Iris pigment epithelial cell (primary cell): ENCODE measurements at places on chromosomes 1 and 21.

DNA sequence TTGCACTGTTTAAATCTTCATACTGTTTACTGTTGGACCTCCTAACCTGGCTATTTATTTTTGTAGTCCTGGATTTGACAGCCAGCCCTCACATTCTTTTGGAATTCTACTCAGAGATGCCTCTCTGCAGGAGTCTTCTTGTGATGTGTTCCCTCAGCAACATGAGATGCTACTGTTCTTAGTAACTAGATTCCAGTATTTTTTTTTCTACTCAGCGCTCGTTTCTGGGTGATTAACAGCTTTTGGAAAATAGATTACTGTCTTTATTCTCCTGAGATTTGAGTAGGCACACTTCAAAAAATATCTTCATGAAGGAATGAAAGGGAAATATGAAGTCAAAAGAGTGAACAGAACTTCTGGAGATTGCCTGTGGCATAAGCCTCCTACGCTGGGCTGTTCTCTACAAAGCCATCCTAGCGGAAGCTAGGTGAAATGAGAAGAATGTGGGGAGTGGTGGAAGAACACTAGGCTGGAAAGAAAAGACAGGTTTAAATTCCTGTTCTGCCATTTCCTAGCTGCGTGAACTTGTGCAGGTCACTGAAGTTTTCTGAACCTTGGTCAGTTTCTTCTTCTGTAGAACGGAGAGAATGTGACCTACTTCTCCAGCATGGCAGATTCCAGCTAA, 75.9 kb downstream of the LRRC8C start:
- DNase-seq = peak; percentile 45

- DNase-seq = peak; percentile 3
These were observed 696 bp downstream of the EBNA1BP2 start for GRCh38 chr1:43171312-43171875.

DNA sequence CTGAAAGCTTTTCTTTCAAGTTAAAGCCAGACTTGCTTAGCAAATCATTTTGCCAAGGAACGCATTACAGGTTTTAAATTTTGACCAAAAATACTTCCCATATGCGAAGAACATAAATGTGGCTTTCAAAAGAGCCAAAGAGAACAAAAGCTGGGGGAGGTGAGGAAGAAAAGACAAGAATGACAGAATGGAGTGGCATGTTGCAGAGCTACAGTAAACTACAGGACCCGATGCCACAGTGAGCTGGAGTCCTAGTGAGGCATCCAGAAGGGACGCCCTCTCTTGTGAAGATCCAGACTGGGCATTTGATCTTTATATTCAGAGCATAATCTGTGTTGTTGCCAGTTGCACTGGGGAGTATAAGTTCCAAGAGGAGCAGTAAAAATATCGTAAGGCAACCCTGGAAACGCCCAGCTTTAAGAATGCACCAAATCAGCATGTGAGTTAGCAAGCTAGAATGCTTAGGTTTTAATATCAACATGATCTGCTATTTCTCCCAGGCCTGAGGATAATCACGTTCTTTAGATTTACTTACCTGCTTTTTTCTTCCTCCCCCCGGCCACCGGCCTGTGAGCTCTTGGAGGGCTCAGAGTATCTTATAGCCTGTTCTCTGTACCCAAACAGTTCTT, 48.4 kb upstream of the HOOK1 start:
- peak; percentile 15 for DNase-seq

GRCh38 chr1:7255303-7256058, 470.2 kb downstream of the CAMTA1 start:
- peak; percentile 89 for DNase-seq

DNA sequence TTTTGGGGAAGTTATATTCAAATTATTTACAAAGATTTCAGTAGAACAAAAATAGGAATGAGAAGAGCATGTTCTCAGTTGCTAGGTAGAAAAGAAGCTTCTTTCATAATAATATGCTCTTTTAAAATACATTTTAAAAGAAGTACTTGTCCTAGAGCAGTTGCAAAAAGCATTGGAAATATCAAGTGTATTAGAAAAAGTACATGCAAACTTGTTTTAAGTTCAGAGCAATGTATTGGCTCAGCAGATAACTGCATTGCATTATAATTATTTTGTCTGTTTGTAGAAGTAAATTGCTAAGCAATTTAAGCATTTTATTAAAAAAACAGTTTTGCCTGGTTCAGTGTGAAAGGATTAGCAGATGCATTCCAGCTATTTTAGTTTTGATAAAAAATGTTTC, 806.4 kb downstream of the USP25 start:
- no peak for DNase-seq

DNA sequence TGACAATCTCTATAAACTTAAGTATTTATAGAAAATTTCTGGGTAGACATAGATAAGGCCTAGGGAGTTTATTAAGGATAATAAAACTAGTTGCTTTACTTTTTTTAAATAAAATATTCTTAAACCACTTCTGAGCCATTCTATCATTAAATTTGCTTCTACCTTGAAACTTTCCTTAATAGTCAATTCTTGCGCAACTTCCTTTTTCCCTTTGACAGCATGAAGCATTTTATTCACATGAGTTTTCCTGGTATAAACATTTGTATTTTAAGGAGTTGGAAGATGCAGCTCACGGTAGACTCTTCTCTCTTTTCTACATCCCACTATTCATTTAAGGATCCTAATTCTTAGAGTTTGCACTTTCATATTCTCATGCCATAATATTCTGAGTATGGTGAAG, 75.8 kb upstream of the DPH5 start:
- peak; percentile 63 for DNase-seq

GRCh38 chr1:34754964-34755637, at the start of gene GJB5:
GJB5 (plus strand) TSS chr1:34755047; CDS start chr1:34757331, 2,284 bp downstream.
- no peak for DNase-seq

- no peak for DNase-seq
These were observed 279.1 kb downstream of the PCP4 start for GRCh38 chr21:40146216-40146837.

DNA sequence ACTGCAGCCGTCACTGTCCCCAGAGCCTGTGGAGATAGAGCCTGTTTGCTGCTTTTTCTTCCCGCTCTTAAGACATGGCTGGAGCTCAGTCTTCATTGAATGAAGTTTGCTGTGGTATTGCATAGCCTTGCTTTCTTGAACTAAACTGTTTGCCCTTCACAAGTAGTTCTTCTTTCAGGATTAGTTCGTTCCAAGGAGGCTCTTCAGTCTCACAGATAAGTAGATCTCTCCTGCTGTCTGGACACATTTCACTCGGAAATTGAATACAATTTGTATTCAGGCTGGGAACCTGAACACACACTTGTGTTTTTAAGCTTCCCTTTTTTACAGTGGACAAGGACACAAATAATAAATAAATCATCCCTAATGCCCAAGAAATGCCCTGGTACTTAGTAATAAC, 34.7 kb downstream of the IFNAR1 start:
- DNase-seq = no peak

DNA sequence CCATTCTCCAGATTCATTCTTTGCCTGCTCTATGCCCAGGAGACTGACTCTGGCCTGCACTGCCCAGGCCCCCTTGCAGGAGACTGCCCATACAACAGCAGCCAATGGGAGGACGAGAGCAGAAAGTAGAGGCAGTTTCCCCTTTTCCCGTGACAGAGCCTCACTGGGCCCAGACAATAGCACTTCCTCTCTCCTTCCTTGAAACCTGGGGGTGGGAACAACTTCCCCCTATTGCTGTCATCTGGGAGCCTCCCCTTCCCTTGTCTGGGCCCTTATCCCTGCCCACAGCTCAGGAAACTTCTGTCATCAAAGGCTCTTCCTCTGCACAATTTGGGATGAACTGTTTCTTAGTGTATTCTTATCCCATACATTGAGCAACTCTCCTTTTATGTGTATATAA, 60.8 kb upstream of the KCNJ15 start:
- DNase-seq = no peak

- DNase-seq = peak; percentile 96
These were observed 37.2 kb downstream of the ALG14 start for GRCh38 chr1:95035536-95035935.

DNA sequence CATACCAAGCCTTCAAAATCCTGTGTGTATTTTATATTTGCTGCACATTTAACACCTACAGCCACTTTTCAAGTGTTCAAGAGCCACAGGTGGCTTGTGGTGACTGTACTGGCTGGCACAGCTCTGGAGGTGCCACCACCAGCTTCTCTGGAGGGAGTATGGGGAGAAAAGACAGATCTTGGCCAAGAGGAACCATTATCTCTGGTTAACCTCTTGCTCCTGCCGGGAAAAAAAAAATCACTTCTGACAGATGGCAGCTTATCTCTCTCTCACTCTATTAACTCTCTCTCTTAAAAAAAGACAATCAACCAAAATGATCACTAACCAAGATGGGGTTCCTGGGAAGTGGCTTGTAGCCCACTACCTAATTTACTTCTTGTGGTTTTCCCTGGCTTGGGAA, 1.2 kb upstream of the RIIAD1 start:
- DNase-seq = no peak

DNA sequence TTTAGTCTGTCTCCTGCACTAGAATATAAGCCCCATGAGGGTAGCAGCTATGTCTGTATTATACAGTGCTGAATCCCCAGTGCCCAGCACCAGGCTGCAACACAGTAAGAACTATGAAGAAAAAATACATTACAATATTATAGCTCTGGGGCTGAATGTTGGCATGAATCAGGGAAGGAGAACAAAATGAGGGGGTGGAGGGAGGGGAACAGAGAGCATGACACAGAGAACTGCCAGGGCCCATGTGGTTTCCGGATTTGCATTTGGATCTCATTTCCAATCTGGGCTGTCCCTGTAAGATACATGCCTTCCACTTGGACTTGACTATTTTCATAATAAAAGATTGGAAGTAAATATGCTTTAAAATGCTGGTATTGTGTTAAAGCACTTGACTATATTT, 35.8 kb downstream of the C1orf198 start:
- no peak for DNase-seq

DNA sequence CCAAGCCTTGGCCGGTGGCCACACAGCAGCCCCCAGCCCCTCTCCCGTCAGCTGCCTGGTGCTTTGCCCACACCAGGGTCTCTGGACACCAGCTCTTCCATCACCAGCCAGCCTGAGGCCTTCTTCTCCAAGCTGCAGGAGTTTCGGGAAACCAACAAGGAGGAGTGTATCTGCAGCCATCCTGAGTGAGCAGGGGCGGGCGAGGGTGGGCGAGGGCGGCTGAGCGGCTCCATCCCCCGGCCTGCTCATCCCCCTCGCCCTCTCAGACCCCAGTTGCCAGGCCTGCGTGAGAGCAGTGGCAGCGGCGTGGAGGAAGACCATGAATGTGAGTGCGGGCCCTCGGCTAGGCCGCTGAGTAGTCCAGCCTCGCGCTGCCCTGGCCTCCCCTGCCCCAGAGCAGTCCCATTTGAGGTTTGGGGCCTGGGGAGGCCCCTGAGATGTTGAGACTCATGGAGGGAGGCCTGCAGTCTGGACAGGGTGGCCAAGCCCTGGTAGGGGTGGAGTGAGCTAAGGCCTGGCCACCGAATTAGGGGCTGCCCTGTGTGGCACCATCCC, 9.7 kb downstream of the MIIP start:
- no peak for DNase-seq

- no peak for DNase-seq
These were observed 99.6 kb downstream of the DMRTB1 start for GRCh38 chr1:53558739-53559315.

DNA sequence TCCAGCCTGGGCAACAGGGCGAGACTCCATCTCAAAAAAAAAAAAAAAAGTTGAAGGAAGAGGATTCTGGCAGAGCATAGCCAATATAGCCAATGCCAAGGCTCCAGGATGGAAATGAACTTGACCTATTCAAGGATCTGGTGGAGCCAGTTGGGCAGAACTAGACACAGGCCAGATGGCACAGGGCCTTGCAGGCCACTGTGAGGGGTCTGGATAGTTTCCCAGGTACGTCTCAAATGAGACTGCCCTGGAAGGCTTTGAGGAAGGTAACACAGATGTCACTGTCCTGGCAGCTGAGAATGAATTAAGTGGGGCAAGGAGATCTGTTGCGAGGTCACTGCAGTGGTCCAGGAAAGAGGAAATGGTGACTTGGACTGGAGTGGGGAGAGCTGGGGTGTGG, 12.0 kb upstream of the ARHGEF19 start:
- DNase-seq = no peak

- no peak for DNase-seq
These were observed 213.5 kb upstream of the IRF2BP2 start for GRCh38 chr1:234823191-234824176.

DNA sequence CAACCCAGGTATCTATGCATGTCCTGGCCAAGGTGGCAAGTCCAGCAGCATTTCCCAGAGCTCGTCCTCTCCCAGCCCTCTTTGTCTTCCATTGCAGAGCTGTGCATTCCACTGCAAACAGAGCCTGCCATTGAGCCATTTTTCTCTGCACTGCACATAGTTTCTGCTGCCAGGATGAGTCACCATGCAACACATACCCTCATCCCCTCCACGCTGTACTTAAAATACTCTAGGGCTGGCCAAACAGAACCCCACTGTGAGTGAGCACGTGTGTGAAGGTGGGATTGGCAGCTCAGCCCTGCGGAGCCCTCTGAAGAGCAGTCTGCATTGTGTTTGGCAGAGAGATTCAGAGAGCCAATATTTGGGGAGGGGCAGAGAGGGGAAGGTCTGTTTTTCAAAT, 3.9 kb upstream of the ATP1B1 start:
- DNase-seq = peak; percentile 83

DNA sequence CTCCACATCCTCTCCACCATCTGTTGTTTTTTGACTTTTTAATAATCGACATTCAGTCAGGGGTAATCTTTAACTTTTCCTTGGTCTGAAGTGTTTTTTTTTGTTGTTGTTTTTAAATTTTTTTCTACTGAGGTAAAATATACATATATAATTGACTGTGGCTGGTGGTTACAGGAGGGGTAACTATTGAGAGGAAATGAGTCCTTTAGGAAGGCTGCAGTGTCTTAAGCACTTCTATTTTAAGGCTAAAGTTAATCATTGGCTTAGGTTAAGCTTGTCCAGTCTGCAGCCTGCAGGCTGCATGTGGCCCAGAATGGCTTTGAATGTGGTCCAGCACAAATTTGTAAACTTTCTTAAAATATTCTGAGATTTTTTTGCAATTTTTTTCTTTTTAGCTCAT, 172.5 kb downstream of the CTH start:
- DNase-seq = no peak

DNA sequence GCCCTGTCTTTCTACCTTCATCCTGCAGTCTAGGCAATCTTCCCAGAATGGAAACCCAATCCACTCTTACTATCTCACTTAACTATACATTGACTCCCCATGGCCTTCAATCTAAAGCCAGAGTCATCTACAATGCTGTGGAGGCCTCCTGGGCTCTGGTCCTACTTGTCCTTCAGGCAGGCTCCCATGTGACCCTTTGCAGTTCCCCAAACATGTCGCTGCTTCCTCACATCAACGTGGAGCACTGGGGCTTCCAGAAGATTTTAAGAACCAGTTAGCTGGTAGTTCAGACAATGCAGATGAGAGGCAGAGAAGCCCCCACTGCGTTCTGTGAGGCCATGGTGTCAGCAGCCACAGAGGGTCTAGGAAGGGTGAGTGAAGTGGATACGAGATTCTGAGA, 18.6 kb downstream of the LYPD8 start:
- no peak for DNase-seq

- no peak for DNase-seq
These were observed 78.1 kb upstream of the ZNF644 start for GRCh38 chr1:91099746-91100621.

GRCh38 chr1:106880226-106880625, 176.2 kb upstream of the PRMT6 start:
- DNase-seq = no peak
